ENCODE measurements at places on chromosomes 4 and X. TPM values are rescaled to one million over a fixed set of nuclear protein-coding genes. Genes with fewer than 3 reads are reported as not detected.

Gene SPANXB1
- not detected for polyA plus RNA-seq

Gene PAK3
- 6.5 TPM for polyA plus RNA-seq

Gene TMPRSS11D
- 0.13 TPM for polyA plus RNA-seq

Gene LRCH2
- polyA plus RNA-seq, result 15.3 TPM

Gene AMBN
- 0.80 TPM for polyA plus RNA-seq

Gene DKK2
- polyA plus RNA-seq, result 1.7 TPM

Gene FAM47A
- not detected for polyA plus RNA-seq

Gene LUZP4
- polyA plus RNA-seq, result not detected

Gene TEX13D
- not detected for polyA plus RNA-seq

Gene FRMPD4
- 0.18 TPM for polyA plus RNA-seq

Gene MEPE
- not detected for polyA plus RNA-seq

Gene SCFD2
- 13.9 TPM for polyA plus RNA-seq

Gene PDE5A
- polyA plus RNA-seq, result 56.0 TPM

Gene GAGE12E
- not detected for polyA plus RNA-seq

Gene GAGE1
- not detected for polyA plus RNA-seq

Gene FGB
- 12.3 TPM for polyA plus RNA-seq

Gene TEX13C
- polyA plus RNA-seq, result not detected

Gene TRAM1L1
- polyA plus RNA-seq, result 17.5 TPM

Gene GLRB
- 16.5 TPM for polyA plus RNA-seq

Gene FRAS1
- polyA plus RNA-seq, result 87.6 TPM

Gene GABRA4
- polyA plus RNA-seq, result 0.20 TPM

Gene REELD1
- polyA plus RNA-seq, result 0.80 TPM

Gene LRPAP1
- 182 TPM for polyA plus RNA-seq

Gene TIGD4
- polyA plus RNA-seq, result 3.1 TPM

Gene TRIM60
- polyA plus RNA-seq, result not detected

Gene CCDC110
- polyA plus RNA-seq, result 2.7 TPM

Gene ZNF157
- polyA plus RNA-seq, result 1.6 TPM

Gene NEXMIF
- polyA plus RNA-seq, result 3.1 TPM

Gene LRAT
- polyA plus RNA-seq, result 0.71 TPM

Gene NAA11
- not detected for polyA plus RNA-seq

Gene CSAG3
- polyA plus RNA-seq, result not detected

Gene TIGD2
- 15.0 TPM for polyA plus RNA-seq

Gene IL13RA1
- 58.9 TPM for polyA plus RNA-seq

Gene GJB1
- 39.8 TPM for polyA plus RNA-seq

Gene STARD8
- polyA plus RNA-seq, result 17.4 TPM

Gene BLTP1
- polyA plus RNA-seq, result 102 TPM

Gene SMIM31
- 0.86 TPM for polyA plus RNA-seq

Gene HSFX4
- polyA plus RNA-seq, result 0.25 TPM

Gene MCTS1
- 61.9 TPM for polyA plus RNA-seq

Gene BEX1
- 60.3 TPM for polyA plus RNA-seq

Gene CT45A10
- polyA plus RNA-seq, result not detected

Gene MAGEE2
- polyA plus RNA-seq, result 0.70 TPM

Gene DCHS2
- polyA plus RNA-seq, result 8.4 TPM

Gene QRFPR
- polyA plus RNA-seq, result 1.5 TPM

Gene TMPRSS11E
- polyA plus RNA-seq, result not detected
